ENCODE measurements at places on chromosomes 3 and 15. TPM values are rescaled to one million over a fixed set of nuclear protein-coding genes. Genes with fewer than 3 reads are reported as not detected.

The GOLGA8Q gene
- total RNA-seq, result 0.33 TPM

The CHRNA5 gene
- total RNA-seq, result under 0.01 TPM

The TMEM40 gene
- not detected for total RNA-seq

The CPN2 gene
- not detected for total RNA-seq

The PROK2 gene
- not detected for total RNA-seq

The SEMA3B gene
- total RNA-seq, result 51.6 TPM

The EFCAB12 gene
- under 0.01 TPM for total RNA-seq

The CEP152 gene
- 7.8 TPM for total RNA-seq

The RAD54L2 gene
- total RNA-seq, result 17.2 TPM

The CADM2 gene
- under 0.01 TPM for total RNA-seq

The TM4SF4 gene
- 0.26 TPM for total RNA-seq

The HRG gene
- total RNA-seq, result not detected

The IL5RA gene
- not detected for total RNA-seq

The SCAANT1 gene
- 1.7 TPM for total RNA-seq

The GABRG3 gene
- total RNA-seq, result not detected

Data from fibroblast of lung (primary cell).